CD4-positive, alpha-beta T cell treated with Interleukin-10 for 1 hour (primary cell): ENCODE measurements at places on chromosomes 5 and 9.

DNA sequence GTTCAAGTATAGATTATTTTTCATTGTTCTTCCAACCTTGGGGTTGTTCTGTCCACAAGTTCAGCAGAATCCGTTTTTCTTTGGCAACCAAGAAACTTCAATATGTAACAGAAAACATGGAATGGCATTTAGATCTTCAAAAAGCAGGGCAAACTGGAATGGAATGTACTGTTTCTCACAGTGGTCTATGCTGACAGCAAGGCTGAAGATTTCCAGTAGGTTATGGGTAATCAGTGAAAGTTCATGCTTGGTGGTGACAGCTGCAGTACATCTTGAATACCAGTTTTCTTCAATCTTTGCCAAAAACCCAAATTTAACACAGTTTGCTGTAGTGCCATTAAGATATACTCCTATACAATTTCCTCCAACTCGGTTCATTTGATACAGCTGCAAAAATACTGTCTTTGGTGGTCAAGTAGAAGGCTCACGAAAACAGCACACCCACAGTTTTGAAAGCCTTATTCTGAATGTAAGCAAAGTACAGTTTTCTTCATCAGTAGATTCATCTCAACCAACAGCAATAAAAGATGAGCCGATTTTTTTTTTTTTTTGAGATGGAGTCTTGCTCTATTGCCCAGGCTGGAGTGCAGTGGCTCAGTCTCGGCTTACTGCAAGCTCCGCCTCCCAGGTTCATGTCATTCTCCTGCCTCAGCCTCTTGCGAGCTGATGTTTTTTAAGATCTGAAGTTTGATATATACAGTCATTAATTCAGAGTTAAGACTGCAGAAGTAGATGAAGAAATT is 4.9 kb downstream of the TRIM52 start:
- no peak for DNase-seq

- no peak for DNase-seq
Measured at GRCh38 chr9:75997206-75997605, 106.7 kb downstream of the PCSK5 start.

DNA sequence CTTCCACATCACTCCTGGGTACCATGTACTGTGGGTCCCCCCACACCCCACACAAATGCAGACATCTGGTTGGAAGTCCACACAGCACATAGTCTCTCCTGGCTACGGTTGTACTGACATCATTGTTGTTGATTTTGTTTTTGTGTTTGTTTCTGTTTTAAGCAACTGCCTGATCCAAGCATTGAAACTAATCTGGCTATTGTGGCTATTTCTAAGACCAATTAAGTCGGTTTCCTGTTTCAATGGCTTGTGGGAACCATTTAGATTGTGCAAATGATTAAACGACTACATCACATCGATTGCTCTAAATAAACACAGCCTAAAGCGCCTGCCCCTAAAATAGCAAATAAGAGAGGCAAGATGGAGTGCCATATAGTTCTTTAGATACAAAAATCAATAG is 226.8 kb upstream of the IRX4 start:
- no peak for DNase-seq

- DNase-seq, result no peak
Measured at GRCh38 chr5:119515192-119515591, 62.9 kb downstream of the HSD17B4 start.

DNA sequence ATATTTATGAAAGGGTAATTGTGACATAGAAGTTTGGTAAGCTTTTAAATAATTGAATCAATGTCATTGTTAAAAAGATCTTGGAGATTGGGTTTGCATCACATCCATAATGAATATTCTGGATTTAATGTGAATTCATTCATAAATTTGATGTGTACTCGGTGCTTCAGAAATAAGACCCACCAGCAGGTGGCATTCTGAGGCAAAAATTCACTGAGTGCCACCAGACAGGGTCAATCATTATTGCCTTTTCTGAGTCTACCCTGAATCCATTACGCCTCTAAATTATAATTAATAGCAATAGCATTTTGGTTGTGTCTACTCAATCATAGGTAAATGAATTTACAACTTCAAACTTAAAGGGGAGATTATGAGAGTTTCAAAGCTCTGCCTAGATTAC is 1.0 kb downstream of the TRPC7 start:
- DNase-seq, result no peak

GRCh38 chr5:132086277-132086794 is 12.7 kb downstream of the CSF2 start:
- DNase-seq, result no peak
